ENCODE measurements at places on chromosomes 12 and 14.

- no peak for DNase-seq
Observed at GRCh38 chr12:109188108-109188712, 71.8 kb downstream of the ACACB start.

DNA sequence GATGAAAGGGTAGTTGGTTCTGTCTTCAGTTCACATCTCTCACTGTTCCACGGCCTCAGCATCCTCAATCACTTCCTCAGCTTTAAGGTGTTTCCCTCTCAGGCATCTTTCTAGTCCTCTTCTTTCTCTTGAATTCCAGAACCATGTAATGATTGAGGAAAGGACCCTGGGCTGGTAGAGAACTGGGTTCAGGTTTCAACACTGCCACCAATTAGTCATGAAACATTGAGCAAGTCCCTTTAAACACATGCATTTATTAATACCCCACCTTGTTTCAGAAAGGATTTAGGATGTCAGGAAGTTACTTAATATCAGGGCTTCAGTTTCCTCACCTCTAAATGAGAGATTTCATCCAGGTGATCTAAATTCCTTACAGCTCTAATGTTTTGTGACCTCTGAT lies 7.2 kb downstream of the DMAC2L start:
- DNase-seq = no peak

GRCh38 chr12:85322715-85323114 lies 42.7 kb downstream of the ALX1 start:
- no peak for DNase-seq

DNA sequence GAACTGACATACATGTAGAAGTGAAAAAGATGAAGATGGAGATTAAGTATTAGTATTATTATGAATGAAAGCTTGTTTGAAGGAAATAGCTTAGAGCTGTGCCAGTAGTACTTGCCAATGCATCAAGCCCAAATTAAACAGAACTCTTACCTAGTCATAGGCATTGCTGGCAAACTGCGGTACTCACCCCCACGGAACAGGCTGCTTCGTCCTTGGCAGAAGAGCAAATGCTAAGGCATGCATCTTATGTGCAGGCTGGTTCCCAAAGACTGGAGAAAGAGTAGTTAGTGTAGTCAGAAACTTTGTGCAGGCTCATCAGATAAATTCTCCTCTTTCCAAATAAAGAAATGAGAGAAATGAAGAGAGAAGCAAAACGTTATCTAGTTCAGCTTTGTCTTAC lies 134.8 kb downstream of the CCDC59 start:
- no peak for DNase-seq

- no peak for DNase-seq
Observed at GRCh38 chr12:97061171-97061570, 154.1 kb downstream of the NEDD1 start.

GRCh38 chr12:15796493-15797141 lies 7.4 kb upstream of the EPS8 start:
- no peak for DNase-seq

- peak; percentile 6 for DNase-seq
Observed at GRCh38 chr12:103824290-103824689, 16.7 kb downstream of the NT5DC3 start.

DNA sequence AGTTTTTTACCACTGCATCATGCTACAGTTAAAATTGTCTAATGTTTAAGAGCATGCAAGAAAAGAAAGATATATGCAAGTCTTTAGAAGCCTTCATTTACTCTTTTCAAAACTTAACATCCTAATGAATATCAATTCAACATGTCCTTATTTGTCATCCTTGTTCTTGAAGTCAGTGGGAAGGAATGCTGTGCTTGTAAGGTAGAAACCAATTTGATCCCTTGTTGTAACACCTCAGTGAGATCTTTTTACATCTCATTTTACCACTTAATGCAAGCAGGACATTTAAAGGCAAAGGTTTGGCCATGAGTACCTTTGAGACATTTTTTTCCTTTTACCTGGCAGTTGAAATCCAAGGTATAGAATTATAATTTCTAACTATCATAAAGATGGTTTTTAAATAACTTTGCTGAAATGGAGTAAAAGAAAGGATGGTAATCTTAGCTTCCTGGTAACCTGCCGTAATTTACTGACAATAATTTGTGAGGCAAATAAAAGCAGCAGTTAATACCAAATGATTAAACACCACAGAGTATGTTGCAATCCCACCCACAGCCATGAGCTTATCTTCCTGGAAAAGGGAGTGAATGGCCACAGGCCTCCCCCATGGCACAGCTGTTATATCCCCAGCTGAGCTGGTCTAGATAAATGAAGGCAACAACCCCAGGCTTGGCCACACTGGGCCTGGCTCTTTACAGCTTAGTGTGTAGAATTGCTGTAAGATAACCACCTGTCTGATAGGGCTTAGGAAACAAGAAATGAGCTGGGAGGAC lies 33.2 kb upstream of the STRN3 start:
- DNase-seq = peak; percentile 66
